Right lung (tissue), 10 donors: ENCODE measurements at places on chromosomes 7 and 10. TPM values are rescaled to one million over a fixed set of nuclear protein-coding genes. Genes with fewer than 3 reads are reported as not detected.

GRCh38 chr10:15715619-15716227 is 4.0 kb downstream of the ITGA8 start:
- DNase-seq, result no peak

Gene ACBD7
- polyA plus RNA-seq, result 3.7 TPM

GRCh38 chr7:99990460-99990852 is 14.6 kb upstream of the AZGP1 start:
- no peak for DNase-seq

GRCh38 chr10:11197878-11198277 is 180.2 kb downstream of the CELF2 start:
- no peak for DNase-seq

GRCh38 chr7:26305090-26305868 is 13.6 kb downstream of the SNX10 start:
- no peak for DNase-seq
